Activated CD4-positive, alpha-beta T cell treated with anti-CD3 and anti-CD28 coated beads, Interleukin-10, Interleukin-2, amounts not matched to agents 100 ng/mL and 50 ng/mL, durations not matched to agents 16 hours and 8 hours (primary cell): ENCODE measurements at places on chromosomes 1 and 21.

DNA sequence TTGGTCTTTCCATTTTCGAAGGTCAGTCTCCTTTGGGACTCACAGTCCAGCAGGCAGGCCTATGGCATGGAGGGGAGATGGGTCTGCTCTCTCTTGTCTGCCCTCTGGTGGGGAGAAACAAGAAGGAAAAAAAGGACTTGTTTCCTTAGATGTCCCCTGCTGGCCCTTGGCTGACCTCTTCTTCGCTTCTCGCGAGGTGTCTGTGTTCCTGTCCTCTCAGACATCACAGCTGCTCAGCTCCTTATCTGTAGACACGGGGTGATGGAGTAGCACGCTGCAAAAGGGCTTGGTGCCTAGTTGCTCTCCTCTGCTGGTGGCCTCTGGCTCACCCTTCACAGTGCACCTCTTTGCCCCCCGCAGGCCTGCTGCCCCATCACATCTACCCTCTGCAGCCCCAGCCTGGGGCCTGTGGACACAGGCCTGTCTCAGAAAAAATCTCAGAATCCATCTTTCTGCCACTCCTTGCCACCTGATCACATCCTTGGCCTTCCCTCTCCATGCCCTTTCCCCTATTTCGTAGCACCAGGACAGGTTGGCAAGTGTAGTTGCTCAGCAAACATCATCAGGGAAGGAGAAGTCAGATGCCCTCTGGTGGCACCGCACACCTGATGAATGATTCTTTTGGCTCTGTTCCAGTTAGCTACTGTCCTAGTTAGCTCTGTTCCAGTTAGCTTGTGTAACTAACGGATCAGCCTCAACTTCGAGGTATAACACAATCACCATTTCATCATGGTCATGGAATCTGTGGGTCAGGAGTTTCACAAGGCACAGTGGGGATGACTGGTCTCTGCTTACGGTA lies 18.7 kb upstream of the AK2 start:
- peak; percentile 58 for DNase-seq

- DNase-seq = no peak
Measured at GRCh38 chr1:29237129-29237821, 953 bp downstream of the PTPRU start.

DNA sequence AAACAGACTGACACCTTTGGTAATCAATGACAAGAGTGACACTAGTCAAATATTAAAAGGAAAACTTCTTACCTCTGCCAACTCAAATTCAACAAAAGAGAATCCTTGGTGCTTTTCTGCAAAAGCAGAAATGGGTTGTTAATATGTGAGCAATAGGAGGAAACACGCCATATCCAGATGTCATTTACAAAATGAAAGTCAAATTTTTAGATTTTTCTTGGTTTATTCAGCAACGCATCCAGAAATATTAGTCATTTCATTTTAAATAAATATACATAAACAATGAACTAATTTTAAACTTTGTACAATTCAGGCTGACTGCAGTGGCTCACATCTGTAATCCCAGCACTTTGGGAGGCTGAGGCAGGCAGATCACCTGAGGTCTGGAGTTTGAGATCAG lies 22.3 kb downstream of the PABPC4 start:
- no peak for DNase-seq

- DNase-seq = peak; percentile 13
Measured at GRCh38 chr21:45154511-45155508, 80.4 kb downstream of the ADARB1 start.

GRCh38 chr21:45830221-45830640 lies 151.3 kb upstream of the COL6A1 start:
- no peak for DNase-seq

DNA sequence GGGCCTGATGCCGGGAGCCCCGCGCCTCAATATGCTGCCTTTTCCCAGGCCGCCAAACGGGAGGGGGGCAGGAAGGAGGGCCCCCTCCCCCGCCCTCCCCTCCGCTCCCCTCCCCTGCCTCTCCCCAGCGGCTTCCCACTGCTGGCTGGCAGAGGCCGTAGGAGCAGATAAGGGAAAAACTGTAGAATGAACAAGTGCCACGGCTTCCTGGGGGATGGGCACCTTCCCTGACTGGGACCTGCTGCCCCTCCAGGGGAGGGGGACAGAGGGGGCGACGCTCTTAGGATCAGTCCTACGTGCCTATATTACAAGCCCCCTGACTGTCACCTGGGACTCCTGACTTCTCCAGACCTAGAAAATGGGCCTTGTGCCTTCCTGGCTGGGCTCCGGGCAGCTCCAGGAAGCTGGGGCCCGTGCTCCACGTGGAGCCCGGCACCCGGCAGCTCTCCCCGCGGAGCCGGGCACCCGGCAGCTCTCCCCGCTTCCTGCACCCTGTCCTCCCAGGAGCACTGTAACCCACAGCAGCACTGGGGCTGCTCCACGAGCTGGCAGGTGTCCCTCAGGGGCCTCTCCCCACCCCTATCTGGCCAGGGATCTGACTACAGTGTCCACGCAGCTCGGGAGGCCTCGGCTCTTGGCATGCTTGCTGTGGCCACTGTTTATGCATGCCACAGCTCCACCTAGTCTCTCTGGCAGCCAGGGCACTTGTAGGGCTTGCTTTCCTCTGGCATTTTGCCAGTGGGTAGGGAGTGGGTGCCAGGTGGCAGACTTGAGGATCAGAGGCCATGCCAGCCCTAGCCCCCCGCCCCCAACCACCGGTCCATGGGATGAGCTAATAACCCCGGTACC lies 674 bp upstream of the HES5 start:
- no peak for DNase-seq

- no peak for DNase-seq
Measured at GRCh38 chr1:27554759-27555699, 48.9 kb downstream of the AHDC1 start.

DNA sequence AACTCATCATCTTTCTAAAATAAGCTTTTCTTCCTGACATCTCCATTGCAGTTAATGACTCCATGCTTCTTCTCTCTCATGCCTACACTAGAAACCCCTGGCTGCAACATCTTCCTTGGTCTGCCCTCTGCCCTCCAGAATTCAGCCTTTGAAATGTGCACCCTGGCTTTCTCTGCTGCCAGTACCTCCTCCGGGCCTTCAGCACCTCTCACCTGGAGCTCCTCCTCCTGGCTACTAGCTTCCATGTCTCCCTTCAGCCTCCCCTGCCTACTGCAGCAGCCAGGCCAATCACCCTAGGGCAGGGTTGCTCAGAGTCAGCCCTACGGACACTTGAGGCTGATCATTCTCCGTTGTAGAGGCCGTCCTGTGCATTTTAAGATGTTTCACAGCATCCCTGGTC lies 18.3 kb downstream of the SUSD4 start:
- no peak for DNase-seq

DNA sequence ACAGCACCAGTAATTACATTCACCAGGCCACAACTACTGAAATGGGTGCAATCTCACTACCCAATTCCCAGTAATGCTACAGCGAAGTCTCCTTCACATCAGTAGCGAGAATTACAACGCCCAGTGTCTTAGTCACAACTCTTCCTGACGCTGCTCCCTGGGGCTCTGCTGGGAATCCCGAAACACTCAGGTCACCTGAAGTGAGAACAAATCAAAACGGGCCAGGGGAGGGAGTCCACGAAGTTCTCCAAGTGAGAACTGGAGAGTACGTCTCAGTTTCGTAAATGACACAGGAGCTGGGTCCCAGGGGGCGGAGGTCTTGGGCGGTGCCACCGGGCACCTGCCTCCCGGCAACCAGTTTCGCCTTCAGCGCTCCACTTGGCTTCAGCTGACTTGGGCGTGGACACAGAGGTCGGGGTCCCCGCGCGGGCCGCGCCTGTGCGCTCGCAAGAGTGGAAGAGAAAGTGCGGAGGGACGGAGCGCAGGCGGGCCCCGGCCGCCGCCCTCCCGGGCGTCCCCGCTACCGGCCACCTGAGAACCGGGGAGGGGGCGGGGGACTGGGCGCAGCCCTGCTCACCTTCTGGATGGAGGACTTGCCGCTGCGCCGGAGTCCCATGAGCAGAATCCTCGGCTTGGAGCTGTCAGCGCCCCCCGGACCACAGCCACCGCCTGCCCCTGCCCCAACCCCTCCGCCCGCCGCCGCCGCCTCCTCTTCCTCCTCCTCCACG lies 575 bp downstream of the RRAGC start:
- peak; percentile 65 for DNase-seq

DNA sequence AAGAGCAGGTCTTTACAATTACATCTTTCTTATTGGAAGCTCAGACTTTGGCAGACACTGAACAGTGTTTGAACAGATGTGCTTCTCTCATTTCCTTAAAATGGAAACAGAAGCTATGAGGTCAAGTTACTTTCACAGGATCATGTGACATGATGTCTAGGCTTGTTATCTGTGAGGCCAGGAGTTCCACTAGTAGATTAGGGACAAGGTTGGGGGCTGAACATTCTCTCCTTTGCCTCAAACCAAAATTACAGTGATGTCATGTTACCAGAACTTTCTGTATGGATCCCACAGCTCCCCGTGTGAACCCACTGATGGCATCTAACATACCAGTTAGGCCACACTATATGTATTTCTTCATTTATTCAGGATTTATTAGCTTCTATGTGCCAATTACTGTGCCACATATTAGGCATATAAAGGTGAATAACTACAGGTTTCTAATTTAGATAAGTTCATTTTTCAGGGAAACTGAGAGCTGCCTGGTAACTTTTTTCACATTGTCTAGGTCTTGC lies 6.0 kb downstream of the DYNLT5 start:
- DNase-seq = no peak

GRCh38 chr1:70486676-70487458 lies 75.8 kb downstream of the CTH start:
- no peak for DNase-seq
